Activated CD8-positive, alpha-beta memory T cell treated with anti-CD3 and anti-CD28 coated beads for 1 hour (primary cell): ENCODE measurements at places on chromosomes 3 and 15.

- no peak for DNase-seq
These were observed 250.3 kb upstream of the RASGRP1 start for GRCh38 chr15:38814891-38815290.

- DNase-seq: no peak
These were observed 566.4 kb upstream of the SGO1 start for GRCh38 chr3:20752416-20752815.

- no peak for DNase-seq
These were observed 55.8 kb upstream of the FAM98B start for GRCh38 chr15:38398134-38398533.

- DNase-seq: no peak
These were observed 92.3 kb downstream of the RBMS3 start for GRCh38 chr3:29373131-29373680.

- DNase-seq: no peak
These were observed 59.1 kb downstream of the DNASE1L3 start for GRCh38 chr3:58151637-58152036.

DNA sequence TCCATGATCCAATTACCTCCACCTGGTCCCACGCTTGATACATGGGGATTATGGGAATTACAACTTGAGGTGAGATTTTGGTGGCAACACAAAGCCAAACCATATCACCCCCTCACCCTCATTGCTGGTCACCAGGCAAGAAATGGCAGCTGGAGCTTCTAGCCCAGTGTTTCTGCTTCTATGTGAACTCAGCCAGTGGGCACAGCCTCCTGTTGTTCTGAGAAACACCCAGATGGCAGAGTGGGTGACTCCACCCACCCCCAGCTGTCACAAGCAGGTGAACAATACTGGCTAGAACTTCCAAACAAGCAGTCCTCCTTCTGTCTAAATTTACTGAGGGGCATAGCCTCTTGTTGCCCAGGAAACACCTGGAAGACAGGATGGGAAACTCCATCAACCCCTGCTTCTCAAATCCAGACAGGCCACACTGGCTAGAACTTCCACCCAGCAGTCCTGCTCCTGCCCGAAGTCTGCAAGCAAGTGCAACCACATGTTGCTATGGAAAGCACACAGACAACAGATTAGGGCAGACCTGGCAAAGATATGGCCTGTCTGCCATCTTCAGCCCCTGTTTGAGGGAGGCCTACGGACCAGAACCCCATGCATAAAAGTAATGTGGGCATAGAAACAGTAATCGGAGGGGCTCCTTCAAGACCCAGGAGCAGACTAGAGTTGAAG is 114.1 kb downstream of the DTWD1 start:
- no peak for DNase-seq

DNA sequence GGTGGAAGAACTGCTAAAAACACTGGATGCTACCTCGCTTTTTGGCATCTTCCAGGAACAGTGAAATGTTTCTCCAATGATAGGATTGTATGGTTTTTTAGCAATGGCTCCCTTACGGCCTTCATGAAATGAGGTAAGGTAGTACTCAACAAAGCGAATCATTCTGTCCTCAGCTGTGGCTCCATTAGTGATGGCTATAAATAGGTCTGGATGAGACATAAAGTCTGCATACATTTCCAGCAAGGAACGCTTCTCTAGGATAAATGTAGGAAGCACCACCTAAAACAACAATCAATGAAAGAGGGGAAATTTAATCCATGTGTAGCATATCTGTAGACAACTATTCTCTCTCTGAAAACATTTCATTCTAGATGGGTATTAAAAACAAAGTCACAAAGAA is 32.4 kb upstream of the SNX4 start:
- DNase-seq: no peak

- DNase-seq: no peak
These were observed 60.9 kb downstream of the PXYLP1 start for GRCh38 chr3:141292356-141293058.

- DNase-seq: no peak
These were observed 20.0 kb upstream of the TEX55 start for GRCh38 chr3:119125742-119126504.

DNA sequence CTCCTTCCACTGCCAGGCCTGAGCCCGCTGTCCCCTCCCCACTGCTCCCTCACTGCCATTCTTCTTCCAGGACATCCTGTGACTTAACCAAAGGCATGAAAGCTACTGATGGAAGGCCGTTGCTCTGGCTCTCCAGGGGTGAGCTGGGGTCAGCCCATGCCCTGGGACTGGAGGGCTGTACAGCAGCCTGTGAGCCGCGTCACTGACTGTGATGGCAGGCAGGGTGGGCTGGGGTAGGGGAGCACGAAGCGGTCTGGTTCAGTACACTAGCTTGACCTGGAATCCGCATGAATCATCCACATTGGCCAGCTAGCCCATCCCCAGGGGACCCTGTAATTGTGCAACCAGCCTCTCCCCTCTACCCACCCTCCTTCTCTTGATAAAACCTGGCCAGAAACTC is 30.8 kb downstream of the CORO2B start:
- no peak for DNase-seq

DNA sequence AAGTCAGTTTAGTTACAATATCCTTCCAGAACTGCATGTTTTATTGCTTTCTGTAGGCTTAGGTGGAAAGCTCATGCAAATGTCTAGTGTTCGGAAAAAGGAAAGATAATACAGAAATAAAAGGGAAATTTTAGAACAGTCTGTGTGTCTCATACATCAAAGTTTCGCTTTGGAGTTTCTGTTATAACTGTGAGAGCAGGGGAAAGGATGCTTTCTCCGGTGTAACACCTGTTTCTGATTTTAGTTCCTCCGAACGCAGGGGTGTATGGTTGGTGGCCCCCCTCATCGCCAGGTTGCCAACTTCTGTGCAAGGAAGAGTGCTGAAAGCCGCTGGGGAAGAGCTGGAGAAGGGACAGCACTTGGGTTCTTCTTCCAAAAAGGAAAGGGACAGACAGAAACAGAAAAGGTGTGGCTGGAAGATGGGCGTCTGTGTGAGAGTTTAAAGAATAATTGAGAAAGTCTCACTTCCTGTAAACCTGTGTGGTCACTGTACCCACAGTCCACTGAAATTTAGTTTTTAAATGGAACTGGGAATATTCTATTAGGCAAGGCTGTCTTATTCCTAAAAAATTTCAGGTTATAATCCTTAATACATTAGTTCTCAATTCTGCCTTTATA is 6.7 kb downstream of the P2RY12 start:
- no peak for DNase-seq

GRCh38 chr15:66196602-66197001 is 56.9 kb downstream of the MEGF11 start:
- no peak for DNase-seq

DNA sequence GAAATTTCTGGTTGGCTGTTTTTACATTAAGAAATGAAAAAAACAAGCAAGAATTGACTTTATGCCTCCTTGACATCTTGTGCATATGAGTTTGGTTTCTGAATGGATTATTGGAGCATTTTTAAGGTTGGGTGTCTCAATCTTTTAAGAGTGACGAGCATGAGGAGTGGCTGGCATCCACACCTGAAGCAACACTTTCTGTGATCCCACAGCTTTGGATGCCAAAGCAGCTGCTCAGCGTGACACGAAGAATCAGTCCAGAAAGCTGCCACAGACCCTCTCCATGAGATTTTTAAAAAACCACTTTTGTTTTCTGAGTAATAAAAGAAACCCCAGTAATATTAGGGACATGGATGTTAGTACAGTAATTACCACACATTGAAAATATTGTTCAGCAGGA is 154.5 kb downstream of the KLF13 start:
- no peak for DNase-seq

DNA sequence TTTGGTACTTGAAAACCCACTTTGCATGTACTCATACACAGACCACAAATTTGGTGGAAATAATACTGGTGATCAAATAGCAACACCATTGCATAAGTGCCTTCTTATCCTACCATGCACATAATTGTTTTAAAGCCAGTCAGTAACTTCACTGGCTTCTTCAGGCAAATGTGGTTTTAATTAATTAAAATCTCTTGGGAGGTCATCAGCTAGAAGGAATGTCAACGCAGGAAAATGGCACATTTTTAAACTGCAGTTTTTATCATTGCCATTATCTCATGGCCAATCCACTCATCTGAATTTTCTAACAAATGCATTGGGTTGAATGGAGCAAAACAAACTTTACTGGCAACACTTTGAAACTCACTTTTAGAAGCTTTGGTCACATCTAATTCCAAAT is 105.7 kb upstream of the ZPLD1 start:
- no peak for DNase-seq

GRCh38 chr15:85289677-85290365 is 90.6 kb upstream of the AKAP13 start:
- no peak for DNase-seq

GRCh38 chr3:45639044-45639392 is 44.5 kb downstream of the LIMD1 start:
- no peak for DNase-seq

GRCh38 chr3:143151004-143151731 is 31.6 kb downstream of the CHST2 start:
- DNase-seq: no peak

- DNase-seq: no peak
These were observed 396.1 kb downstream of the UNC13C start for GRCh38 chr15:54374184-54374952.

GRCh38 chr3:138200424-138200823 is 13.3 kb downstream of the ARMC8 start:
- no peak for DNase-seq

DNA sequence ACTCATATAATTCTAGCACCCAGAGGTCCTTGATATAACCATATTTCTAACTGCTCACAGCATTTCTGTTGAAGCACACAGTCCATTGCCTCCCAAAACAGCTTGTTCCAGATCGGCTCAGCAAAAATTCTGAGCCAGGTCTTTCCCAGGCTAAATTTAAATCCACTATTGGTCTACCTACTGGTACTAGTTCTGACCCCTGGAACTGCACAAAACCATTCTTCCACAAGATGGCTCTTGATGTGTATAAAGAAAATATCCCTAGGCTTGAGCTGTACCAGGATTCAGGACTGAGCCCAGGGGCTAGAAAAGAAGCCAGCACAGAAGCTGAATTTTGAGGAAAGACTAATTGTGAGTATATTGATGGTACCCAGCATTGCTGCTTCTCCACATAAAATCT is 75.4 kb upstream of the ABHD17C start:
- no peak for DNase-seq
